Ovary (tissue), 10 donors: ENCODE measurements at places on chromosomes 3 and 15. TPM values are rescaled to one million over a fixed set of nuclear protein-coding genes. Genes with fewer than 3 reads are reported as not detected.

The MRAS gene
- total RNA-seq = 35.9 TPM

The RLBP1 gene
- not detected for total RNA-seq

The SLCO2A1 gene
- total RNA-seq = 6.3 TPM

The MCTP2 gene
- total RNA-seq = 5.7 TPM

DNA sequence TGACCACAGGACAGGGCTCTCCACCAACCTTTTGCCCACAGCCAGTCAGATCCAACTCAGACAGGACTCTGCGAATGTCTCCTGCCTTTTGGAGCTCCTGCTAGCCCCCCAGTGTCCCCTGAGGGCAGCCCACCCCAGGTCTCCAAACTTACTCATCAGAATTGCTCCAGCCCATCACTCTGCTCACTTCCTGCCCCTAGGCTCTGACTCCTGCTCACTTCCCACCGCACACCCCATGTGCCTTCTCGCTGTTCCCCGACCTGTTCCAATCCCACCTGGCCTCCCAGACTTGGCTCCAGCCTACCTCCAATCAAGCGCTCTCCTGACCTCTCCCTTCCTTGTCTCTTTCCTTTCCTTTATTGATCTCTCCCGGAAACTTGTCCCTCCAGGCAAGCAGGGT is 5.9 kb upstream of the STRA6 start:
- no peak overlapping the region for H3K27ac ChIP-seq
- peaks cover 3% of the 10 kb centered on the region for H3K4me1 ChIP-seq
- H3K27me3 ChIP-seq = no peaks in the 10 kb centered on the region
- no peak for DNase-seq

DNA sequence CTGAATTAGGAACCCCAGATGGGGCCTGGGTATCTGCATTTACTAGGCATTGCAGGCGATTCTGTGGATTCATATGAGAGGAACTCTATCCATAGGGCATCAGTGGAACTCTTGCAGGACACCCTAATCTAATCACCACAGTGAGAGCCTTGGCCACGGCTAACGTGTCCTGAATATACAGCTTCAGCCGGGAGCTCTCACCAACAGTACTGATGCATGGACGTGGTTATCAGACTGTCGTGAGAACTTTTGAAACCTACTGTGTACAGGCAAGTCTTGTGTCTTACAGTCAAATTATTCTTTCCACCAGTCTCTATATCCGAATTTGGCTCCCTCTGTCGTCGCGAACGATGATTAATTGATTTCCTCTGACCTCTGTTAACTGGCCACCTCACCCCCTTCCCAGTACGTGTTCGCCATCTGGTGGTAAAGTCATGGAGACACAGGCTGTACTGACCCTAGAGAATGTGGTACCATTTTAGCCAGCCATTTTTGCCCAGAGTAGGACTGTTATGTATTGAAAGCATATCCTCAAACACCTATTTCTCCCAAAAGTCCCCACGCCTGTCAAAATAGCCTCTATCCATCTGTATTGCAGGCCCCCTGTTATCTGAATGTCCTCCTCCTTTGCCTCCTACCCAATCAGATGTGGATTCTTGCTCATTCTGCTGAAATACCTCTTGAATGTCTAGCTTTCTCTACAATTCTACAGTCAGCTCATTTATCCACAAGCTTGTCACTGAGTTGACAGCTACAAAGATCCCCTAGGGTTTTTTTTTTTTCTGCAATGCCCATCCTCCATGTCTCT is 39.7 kb downstream of the GLDN start:
- H3K27me3 ChIP-seq = no peaks in the 10 kb centered on the region
- H3K4me3 ChIP-seq = no peak overlapping the region
- no peaks in the 10 kb centered on the region for H3K36me3 ChIP-seq
- no peak overlapping the region for H3K27ac ChIP-seq
